ENCODE measurements at places on chromosomes 4 and X.
A peak's percentile ranks its signal among the peaks of the same experiment; 100 is the strongest.

DNA sequence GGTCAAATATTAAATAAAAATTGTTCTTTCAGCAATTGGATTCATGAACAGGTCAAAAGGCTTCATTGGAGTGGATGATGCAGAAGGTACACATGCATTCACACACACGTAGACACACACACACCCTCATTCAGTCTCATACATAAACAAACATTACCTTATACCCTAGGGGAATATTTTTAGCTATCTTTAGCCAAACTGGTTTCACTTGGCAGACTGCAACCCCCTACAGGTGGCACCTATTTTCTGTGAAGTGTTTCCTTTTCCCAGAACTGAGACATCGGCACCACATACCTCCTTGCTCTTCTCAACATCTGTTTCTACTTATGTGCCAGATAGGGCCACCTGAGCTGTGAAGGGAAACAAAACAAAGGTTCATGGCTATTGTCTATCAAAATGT lies 18.5 kb upstream of the KDR start:
- no peak for DNase-seq

DNA sequence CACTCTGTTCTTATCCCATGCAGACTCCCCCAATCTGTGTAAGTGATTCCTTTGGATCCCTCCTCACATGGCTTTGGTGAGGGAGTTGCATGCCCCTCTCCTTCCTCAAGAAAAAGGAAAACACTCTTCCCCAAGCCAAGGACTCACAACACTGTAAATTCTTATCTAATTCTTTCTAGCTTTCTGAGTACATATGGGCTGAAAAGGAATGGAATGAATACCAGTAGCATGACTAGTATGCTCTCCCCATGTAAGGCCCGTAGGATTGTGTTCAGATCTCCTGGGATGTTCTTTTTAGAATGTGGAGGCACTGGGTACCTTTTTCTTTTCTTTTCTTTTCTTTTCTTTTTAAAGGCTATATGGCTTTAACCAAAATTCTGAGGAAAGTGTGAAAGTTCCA lies 17.0 kb upstream of the MAGED1 start:
- DNase-seq = no peak

GRCh38 chr4:93147524-93148212 lies 680.9 kb upstream of the ATOH1 start:
- DNase-seq = peak; percentile 70

DNA sequence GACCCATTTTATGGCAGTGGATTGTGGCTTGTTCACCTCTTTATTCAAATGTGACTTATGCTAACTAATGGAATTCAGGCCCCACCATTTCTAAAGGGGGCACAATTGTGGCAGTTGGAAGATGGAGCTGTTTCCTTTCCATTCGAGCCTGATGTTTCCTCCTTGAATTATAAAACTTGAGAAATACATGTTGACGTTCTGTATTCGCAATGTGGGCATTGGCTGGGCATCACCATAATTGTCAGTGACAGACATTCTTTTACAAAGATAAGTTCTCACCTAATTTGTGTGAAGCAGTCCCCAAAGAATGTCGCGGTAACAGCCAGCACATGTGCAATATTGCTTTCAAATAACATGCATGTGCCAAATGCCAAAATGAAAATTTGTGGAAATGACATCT lies 1070.2 kb upstream of the TENM3 start:
- DNase-seq = no peak

DNA sequence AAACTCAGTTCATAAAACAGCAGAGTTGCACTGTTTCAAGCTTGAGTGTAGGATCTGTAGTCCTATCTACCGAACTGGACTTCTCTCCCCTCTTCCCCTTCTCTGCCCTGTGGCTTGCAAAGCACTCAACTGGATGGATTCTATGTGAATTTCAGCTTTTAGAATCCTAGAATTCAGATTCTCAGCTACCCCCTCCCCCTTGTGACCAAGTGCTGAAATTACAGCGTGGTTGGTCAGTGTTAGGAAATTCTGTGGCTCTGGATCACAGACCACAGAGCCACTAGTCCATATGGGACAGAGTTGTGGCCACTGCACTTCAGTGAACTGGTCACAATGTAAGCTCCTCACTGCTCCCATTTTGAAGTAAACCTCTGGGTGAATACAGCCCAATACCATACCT lies 64.6 kb upstream of the TRPC5 start:
- peak; percentile 22 for DNase-seq

GRCh38 chr4:135412213-135412612 lies 1210.6 kb upstream of the PABPC4L start:
- no peak for DNase-seq

DNA sequence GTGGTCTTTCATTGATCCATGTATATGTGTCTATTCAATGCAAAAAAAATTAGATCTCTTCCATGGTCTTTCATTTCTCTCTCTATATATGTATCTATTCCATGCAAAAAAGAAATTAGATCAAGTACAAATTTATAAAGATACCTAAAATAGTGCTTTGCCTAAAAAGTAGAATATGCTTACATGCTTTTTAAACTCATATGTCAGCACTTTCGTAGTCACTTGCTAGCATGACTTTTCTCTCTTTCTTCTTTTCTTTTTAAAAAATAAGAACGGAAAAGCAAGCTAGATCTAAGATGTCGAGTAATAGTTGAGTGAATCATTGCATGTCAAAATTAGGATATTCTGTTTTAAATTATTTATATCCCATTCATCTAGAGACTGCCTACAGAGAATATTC lies 50.9 kb downstream of the PKD2 start:
- no peak for DNase-seq

GRCh38 chrX:56618323-56618722 lies 54.9 kb downstream of the UBQLN2 start:
- DNase-seq = no peak

DNA sequence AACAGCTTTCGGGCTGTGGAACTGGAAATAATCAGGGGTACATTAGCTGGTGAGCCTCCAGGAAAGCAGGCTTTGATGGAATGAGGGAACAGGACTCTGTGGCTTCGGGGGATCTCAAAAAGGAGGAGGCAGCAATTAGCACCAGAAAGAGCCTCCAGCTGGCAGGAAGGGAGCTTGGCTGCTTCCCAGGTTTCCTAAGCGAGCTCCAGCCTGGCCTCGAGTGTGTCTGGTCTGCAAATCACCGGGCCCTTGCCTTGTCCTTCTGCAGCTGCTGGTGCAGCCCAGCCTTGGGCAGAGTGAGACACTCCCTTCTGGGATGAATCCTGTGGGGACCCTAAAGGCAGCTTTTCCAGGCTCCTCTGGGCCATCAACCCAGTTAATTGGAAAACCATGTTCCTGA lies 10.7 kb upstream of the PDHA1 start:
- DNase-seq = peak; percentile 33

- DNase-seq = no peak
Measured at GRCh38 chr4:3418029-3418762, 23.6 kb upstream of the HGFAC start.

GRCh38 chrX:132463411-132463810 lies 25.4 kb downstream of the MBNL3 start:
- peak; percentile 1 for DNase-seq

- DNase-seq = no peak
Measured at GRCh38 chr4:137000432-137000831, 531.9 kb downstream of the PCDH18 start.

GRCh38 chr4:143768007-143768591 lies 67.6 kb upstream of the FREM3 start:
- DNase-seq = no peak

GRCh38 chrX:154750301-154751202 lies at the start of gene GAB3:
GAB3 (minus strand) TSS chrX:154751077; CDS start chrX:154751025, 52 bp downstream.
- DNase-seq = no peak

DNA sequence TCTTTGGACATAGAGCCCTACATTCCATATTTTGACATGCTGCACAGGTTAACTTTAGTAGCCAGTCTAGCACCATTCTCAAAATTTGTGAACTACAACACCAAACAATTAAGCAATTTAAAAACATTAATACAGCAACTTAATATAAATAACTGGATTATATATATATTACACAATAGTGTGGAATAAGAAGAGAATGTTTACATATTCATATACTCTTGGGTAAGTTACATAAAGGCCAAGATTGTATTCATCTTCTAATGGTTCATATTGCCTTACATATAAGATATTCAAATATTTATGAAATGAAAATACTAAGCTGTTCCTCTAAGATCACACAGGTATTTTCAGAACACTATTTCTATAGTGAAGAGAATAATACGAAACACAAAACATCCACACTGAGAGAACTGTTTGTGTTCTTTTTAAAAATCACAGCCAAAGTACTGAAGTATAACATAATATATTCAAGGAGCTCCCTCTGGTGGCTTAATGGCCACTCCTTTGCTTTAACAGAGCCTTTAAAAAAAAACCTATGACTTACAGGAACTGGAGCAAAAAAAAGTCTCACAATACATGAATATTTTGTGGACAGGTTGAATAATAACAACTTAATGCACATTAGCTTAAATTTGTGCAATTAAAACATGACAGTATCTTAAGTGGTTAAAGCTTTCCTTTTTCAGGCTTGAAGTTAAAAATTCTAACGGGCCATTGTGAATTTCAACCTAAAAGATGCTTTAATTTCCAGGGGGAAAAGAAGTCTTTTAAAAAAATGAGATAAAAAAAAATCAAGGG lies 46.2 kb downstream of the NEK1 start:
- peak; percentile 6 for DNase-seq
